ENCODE measurements at places on chromosomes 7 and 10.

- peak; percentile 87 for DNase-seq
Measured at GRCh38 chr10:110007701-110008517, at the start of gene ADD3. TSS of gene ADD3 (plus strand) at chr10:110007984. CDS start at chr10:110100654, 92,670 bp downstream.

DNA sequence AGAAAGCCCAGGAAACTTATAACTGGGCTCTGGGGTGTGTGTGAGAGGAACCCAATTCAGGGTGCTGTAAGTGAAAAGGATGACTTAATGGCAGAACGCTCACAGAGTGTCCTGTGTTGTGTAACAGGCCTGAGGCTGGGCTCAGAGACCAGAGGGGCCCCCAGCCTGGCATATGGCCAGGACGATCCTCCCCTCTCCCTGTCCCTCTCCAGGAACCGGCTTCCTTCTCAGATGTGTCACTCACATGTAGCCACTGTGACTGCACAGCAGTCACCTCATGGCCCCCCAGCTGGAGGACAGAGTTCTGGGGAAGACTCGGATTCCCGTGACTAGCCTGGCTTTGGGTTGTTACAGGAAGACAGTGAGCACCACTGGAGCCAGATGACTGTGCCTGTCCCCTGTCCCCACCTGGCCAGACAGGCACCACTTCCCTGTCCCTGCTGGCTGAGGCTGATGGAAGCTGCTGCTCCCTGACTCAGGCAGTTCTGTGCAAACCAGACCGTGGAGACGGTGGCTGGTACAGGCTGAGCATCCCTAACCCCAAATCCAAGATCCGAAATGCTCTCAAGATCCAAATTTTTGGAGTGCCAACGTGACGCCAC is 220.5 kb downstream of the MLLT10 start:
- DNase-seq = no peak

GRCh38 chr10:92142512-92142911 is 148.4 kb downstream of the CPEB3 start:
- no peak for DNase-seq

GRCh38 chr10:21368728-21369425 is 156.6 kb downstream of the SKIDA1 start:
- DNase-seq = no peak

GRCh38 chr7:43584195-43584586 is 1.3 kb downstream of the STK17A start:
- DNase-seq = no peak

GRCh38 chr10:105702211-105702610 is 1061.1 kb downstream of the SORCS3 start:
- no peak for DNase-seq

DNA sequence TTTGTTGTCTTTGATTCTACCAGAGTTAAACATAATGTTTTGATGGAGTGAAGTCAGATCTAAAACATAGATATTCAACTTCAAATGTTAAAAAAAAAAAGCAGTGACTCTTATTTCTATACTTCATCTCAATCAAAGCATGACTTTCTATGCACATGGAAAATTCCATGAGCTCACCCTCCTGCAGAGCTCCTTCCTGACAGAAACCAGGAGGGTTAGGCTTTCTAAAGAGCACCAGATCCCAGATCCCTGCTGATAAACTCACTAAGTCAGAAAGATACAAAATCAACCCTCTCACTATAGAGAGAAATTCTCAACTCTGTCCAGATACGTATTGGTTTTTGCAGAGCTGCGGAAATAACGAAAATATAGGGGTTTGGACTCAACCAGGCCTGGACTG is 122.6 kb downstream of the FAM107B start:
- no peak for DNase-seq

- DNase-seq = no peak
Measured at GRCh38 chr10:55793024-55793423, 568.0 kb downstream of the ZWINT start.

DNA sequence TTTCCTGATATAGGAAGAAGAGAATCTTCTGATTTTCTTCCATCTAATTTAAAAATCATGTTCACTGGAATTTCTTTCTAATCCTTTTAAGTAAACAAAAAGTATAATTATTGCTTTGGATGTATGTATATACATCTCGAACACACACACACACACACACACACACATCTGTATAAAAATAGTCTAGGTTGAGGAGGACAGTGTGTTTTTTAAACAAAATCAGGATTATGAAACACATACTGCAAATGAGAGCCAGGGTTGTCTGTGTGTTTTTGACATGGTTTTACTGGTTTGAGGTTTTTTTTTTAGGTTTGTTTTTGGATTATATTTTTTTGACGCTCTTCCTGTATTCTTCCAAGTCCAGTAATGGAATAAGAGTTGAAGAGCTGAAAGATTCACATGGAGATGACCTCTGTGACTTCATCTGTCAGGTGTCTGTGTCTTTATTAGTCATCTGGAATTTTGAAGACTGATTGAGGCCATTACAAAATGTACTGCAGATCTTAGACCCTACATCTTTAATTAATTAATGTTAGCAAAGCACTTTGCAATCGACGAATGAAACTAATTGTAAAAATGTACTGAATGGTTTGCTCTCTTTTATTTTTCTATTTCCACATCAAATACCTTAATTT is 237.1 kb downstream of the SUGCT start:
- DNase-seq = no peak

- DNase-seq = no peak
Measured at GRCh38 chr10:88156341-88156740, 292.9 kb downstream of the PTEN start.

DNA sequence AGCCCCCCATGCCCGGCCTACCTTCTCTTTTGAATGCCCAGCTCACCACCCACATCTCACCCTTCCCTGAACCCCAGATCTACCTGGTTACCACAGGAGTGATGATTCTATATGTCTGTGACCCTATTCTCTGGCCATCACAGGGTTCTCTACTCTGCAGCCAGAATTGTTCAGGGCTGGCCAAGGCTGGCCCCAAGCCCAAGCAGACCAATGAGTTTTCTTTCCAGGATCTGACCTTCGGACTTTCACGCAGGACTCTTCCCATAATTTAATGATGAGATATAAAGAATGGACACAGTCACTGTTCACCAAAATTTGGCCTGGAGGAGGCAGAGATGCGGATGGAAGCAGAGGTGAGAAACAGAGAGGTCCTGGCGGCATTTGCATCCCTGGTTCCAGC is 72.6 kb downstream of the PIP4K2A start:
- no peak for DNase-seq

GRCh38 chr10:96044736-96045135 is 1.4 kb downstream of the CCNJ start:
- DNase-seq = no peak

DNA sequence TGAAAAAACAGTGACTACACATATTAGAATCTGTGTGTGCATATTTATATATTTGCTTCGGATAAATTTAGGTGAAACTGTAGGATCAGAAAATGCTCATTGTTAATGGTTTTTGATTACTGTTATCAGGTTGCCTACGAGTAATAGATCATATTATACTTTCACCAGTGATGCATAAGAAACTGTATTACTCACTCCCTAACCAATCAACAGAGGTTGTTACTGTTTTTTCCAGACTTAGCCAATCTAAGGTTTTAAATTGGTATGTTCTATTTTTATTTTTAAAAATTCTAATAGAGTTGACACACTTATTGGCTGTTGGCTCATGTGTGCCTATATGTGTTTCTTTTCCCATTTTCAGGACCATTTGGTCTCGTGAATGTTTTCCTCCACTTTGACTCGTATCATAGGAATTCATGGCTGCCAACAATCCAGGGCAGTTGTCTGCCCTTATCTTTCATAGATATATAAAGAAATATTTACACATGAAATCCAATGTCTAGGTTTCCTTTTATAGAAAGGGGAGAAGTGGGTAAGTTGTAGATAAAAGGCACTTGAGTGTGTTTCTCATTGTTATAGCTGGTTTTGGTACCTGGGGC is 59.2 kb downstream of the ANLN start:
- DNase-seq = no peak

DNA sequence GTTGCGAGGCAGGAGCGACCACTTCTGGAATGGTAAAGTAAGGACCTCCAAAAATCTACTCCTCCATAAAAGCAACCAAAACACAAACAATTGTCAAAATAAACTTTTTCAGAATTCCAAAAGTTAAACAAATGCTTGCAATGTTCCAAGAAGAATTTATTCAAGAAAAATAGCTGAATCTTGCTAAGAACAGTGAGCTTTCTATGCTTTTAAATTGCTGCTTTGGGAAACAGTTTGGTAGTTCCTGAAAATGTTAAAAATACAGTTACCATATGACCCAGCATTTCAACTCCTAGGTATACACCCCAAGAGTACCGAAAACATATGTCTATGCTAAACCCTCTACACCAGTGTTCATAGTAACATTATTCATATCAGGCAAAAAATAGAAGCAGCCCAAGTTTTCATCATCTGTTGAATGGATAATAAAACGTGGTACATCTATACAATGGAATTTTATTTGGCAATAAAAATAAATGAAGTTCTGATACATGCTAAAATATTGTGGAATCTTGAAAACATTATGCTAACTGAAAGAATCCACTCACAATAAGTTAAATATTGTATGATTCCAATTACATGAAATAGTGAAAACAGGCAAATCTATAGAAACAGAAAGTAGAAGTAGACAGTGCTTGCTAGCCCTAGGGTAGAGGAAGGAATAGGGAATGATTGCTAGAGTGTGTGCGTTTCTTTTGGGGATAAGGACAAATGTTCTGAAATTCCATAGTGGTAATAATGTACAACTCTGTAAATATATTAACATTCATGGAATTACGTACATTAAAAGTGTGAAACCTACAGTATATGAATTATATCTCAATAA is 57.0 kb downstream of the LRRN3 start:
- DNase-seq = no peak

GRCh38 chr10:129880191-129880870 is 83.7 kb downstream of the EBF3 start:
- DNase-seq = no peak

DNA sequence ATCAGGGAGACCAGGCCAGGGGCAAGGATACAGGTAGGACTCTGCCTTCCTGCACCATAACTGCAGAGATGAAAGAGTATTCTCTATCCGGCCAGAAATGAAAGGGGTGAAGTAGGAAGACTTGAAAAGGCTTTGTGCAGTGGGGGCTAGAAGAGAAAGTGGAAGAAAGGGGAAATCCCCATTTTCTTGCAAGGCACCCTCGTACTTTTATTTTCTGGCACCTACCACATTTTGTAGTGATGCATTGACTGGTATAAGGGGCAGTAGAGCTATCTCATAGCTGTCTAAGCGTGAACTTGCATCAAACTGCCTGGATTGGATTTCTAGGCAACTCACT is 752 bp upstream of the CAMK2G start:
- DNase-seq = no peak

GRCh38 chr7:38315410-38315809 is 42.0 kb upstream of the TARP start:
- DNase-seq = no peak

GRCh38 chr7:157484411-157485081 is 147.7 kb downstream of the DNAJB6 start:
- no peak for DNase-seq

DNA sequence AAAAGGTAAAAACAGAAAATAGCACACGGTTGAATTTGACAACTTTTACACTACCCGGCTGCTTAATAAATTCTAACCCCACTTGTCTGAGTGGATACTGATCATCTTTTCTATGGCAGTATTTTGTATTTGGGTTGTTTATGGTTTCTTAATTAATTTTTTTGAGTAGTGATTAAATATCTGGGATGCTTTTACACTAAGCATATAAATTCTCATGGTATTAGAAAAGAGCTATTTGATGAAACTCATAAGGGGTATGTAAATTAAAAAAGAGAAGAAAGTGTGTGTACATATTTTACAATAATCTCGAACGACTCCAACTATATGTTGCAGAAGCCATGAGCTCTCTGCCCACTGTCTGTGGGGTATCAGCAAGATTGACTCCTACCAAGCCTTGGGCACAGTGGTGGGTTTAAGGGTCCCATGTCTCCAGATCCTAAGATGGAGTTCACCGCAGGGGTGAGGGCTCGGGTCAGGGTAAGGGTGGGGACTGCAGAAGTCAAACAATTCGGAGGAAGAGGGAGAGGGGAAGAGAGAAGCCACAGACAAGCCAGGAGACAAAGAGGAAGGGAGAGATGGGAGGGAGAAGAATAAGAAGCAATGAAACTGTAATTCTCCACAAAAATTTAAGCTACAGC is 7.6 kb upstream of the HOXA13 start:
- no peak for DNase-seq

GRCh38 chr10:77669892-77670291 is 32.3 kb upstream of the KCNMA1 start:
- DNase-seq = no peak

- no peak for DNase-seq
Measured at GRCh38 chr10:17233286-17233991, 5.4 kb downstream of the VIM start.

GRCh38 chr10:114874827-114875411 is 53.3 kb downstream of the FHIP2A start:
- no peak for DNase-seq

DNA sequence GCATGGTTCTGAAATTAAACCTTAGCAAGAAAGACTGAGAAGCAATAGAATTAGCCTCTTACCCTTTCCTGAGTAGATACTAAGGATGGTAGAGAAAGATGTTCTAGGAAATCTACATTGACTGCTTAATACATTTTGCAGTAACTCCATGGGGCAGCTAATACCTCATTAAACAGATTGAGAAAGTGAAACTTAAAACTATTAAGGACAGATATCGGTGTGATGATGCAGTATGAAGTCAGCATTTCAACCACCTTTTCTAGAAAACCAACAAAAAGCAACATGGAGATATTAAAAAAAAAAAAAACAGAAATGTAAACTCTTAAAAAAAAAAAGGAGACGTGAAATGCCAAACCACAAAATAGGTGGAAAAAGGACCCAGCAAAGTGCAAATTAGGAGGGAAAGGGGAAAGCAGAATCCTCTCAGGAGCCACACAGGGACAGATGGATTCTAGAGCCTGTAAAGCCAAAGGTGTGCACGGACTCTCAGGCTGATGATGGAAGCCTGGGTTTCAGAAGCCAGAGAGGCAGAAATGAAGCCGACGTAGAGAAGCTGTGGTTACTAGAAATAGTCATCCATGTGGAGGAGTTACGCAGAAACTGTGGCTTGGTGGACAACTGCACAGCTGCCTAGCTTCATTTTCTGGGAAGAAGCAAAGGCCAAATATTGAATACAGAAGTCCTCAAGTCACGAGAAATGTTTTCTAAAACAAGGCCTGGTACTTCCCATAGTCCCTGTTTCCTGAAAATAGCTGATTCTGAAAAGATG is 38.1 kb upstream of the GPR141 start:
- DNase-seq = no peak

- no peak for DNase-seq
Measured at GRCh38 chr10:110861476-110861875, 10.3 kb upstream of the PDCD4 start.

DNA sequence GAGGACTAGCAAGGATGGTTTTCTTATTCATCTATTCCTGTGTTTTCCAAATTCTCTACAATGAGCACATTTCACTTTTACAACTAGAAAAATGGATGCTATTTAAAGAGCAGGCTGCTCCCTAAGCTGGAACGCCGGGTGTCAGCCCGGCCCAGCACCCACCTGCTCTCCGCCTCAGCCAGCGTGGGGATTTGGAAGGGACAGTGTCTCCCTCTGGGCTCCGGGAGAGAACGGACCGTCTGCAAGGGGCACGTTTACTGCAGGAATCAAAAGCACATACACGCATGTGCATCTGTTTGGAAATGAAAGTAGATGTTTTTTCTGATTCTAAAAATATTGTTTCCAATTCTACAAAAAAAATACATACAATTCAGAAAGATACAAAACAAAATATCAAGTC is 2.3 kb upstream of the JAKMIP3 start:
- no peak for DNase-seq
